ENCODE measurements at places on chromosomes 5 and 9.

GRCh38 chr9:98899408-98900056 lies 44.2 kb upstream of the COL15A1 start:
- no peak for DNase-seq

DNA sequence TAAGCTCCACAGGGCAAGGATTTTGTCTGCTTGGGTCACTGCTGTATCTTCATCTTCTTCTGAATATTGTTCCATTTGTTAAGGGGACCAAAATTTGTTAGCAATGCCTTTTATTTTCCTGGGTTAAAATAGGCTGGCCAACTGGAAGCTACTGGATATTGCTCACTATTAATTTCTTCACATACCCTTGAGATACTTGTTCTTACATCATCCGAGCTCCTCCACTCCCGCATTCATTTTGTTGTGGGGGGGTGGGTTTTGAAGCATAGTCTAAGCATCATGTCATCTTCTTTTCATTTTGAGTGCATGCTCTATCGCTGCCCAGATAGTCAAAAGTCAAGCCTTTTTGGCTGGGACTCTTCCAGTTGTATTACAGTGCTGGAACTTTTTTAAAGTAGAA lies 42.5 kb upstream of the PIK3R1 start:
- DNase-seq = no peak

GRCh38 chr9:126411225-126411947 lies 84.8 kb downstream of the MVB12B start:
- no peak for DNase-seq

GRCh38 chr5:14281746-14282181 lies 138.6 kb downstream of the TRIO start:
- DNase-seq = no peak

- no peak for DNase-seq
Measured at GRCh38 chr5:122354293-122354692, 42.3 kb downstream of the SNCAIP start.

- no peak for DNase-seq
Measured at GRCh38 chr5:82816926-82817325, 260.3 kb downstream of the TMEM167A start.

DNA sequence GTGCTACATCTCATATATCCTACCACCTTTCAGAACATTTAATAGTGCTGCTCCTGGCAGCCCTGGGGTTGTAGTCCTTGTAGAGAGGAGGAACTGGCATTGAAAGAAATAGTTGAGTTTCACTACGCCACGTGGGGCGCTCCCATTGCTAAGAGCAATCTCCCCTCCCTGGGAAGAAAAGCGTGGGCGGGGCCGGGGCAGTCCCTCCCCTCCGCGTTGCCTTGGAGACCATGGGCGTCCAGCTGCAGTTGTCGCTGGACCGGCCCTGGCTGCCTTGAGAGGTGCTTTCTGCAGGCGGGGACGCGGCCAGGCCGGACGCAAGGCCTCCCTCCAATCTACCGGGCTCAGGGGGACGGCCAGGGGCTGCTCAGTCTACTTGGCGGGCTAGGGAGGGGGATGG lies 368 bp upstream of the CCDC180 start:
- no peak for DNase-seq

GRCh38 chr5:82384034-82384750 lies 106.0 kb upstream of the RPS23 start:
- DNase-seq = no peak

DNA sequence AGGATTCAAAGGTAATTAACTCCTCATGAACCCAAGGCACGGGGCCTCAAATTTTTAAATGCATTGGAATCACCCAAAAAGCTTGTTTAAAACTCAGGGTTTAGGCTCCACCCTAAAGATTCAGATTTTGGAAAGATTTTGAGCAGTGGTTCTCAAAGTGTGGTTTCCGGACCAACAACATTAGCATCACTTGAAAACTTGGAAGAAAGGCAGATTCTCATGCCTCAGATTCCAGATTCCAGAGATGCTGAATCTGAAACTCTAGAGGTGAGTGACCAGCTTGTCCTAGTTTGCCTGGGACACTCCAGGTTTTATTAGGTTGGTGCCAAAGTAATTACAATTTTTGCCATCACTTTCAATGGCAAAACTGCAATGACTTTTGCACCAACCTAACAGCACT lies 24.7 kb upstream of the TNIP1 start:
- no peak for DNase-seq

- DNase-seq = no peak
Measured at GRCh38 chr9:136922540-136922939, 22.0 kb downstream of the FBXW5 start.

- DNase-seq = no peak
Measured at GRCh38 chr5:150498501-150498900, 9.4 kb upstream of the NDST1 start.

DNA sequence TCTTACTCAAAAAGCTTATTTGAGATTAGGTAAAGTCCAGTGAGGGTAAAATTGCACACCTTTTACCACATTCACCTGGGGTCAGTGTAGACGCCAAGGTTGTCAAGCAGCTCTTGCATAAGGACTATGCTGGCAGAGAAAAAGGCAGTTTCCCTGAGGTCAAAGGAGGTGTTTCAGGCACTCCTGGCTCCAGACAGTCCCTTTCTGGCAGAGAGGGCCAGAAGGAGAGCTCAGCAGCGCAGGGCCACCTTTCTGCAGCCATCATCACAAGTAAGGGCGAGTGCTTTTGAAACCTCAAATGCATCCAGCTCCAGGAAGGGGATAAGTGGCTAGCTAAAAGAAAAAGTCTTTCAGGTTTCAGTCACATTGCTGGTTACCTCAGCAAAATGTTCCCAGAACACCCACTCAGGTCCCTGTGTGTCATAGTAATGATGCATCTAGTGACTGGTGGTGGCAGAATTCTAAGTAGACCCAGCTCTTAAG lies 16.7 kb upstream of the IL13 start:
- no peak for DNase-seq

DNA sequence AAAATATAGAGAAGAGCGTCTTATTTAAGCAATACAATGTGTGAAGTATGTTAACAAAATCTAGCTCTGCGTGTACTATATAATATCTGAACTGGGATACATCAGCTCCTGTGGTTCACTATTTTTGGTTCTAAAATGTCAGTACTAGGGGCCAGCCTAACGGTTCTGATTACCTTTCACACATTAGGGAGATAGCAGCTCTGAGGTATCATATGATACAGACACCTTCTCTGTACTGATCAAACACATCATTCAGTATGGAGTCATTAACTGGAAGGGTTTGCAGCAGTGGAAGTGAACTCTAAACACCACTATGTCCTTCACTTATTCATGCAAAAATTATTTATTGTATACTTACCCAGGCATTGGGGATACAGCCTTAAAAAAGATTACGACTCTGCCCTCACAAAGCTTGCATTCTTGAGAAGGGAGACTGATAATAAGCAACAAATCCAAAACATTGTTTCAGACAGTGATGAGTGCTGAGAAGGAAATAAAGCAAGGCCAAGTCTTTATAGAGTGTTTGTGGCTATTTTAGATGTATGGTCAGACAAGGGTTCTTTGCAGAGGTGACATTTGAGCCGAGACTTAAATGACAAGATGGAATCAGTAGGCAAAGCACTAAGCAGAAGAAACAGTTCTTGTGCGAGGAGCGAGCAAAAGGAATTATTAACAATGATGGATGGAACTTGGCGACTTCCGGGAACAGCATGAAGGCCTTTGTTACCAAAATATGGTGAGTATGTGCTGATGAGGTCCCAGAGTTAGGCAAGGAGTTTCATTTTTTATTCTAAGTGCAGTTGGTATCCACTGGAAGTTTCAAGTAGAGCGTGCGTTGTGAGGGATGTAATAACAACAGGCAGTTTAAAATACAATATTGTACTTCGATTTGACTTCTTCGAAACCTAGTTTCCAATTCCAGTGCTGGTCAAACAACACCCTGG lies 1.8 kb upstream of the LNPEP start:
- DNase-seq = no peak

Measured in ascending aorta (tissue), 2 donors.